ENCODE measurements at places on chromosomes 1 and 21.

- no peak for DNase-seq
Observed at GRCh38 chr21:45162809-45163208, 88.4 kb downstream of the ADARB1 start.

GRCh38 chr1:167090314-167090942, at the start of gene GPA33:
Gene GPA33, minus strand, starts transcription at chr1:167090377. Its CDS starts 90 bp downstream, at chr1:167090287.
- DNase-seq: no peak

DNA sequence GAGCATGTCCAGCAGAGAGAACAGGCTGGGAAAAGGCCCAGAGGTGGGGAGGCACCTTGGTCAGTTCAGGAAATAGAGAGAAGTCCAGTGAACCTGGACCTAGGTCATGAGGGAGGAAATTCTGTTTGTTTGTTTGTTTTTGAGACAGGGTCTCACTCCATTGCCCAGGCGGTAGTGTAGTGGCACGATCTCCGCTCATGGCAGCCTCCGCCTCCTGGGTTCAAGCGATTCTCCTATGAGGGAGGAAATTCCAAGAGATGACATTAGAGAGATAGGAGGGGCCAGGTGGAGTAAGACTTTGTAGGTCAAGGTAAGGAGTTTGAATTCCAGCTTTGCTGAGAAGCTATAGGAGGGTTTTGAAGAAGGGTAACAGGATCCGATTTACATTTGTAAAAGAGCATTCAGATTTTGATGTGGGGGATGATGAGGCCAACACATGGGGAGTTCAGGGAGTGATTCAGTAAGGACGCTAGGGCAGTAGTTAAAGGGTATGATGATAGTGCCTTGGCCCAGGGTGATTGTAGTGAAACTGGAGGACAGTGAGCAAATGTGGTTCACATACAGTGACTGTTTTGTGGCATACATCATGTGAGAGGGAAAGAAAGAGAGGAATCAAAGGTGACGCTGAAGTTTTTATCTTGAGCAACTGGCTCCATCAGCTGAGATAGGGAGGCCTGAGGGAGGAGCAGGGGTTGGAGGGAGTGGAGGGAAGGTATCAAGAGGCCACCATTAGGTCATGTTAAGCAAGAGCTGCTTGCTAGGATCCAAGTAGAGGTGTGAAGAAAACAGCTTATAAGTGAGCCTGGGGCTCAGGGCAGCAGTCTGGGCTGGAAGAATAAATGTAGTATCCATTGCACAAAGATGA, 8.3 kb upstream of the TRABD2B start:
- DNase-seq: no peak

- DNase-seq: peak; percentile 73
Observed at GRCh38 chr1:42165511-42166210, 1.1 kb upstream of the GUCA2A start.

DNA sequence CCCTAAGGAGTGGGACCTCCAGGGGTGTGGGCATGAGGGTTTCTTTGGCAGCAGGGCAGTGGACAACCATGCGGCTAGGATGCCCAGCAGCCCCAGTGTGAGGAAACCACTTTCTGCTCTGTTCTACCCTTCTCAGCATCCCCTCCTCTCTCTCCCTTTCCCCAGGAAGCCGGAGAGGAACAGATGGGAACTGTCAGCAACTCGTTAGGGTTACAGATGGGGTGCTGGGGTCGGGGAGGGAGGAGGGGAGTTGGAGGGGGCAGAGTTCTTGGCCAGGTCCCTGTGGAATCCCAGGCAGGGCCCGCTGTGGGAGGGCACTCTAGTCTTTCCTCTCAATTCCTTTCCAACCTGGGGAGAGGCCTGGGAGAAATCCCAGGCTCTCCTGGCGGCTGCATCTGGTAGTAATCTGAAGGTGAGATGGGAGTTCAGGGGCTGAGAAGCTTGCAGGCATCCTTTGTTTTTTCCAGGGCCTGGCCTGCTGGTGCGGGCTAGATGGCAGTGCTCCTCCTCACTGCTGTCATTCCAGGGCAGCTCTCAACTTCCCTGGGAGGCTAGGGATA, 93.9 kb upstream of the CSF3R start:
- DNase-seq: no peak

DNA sequence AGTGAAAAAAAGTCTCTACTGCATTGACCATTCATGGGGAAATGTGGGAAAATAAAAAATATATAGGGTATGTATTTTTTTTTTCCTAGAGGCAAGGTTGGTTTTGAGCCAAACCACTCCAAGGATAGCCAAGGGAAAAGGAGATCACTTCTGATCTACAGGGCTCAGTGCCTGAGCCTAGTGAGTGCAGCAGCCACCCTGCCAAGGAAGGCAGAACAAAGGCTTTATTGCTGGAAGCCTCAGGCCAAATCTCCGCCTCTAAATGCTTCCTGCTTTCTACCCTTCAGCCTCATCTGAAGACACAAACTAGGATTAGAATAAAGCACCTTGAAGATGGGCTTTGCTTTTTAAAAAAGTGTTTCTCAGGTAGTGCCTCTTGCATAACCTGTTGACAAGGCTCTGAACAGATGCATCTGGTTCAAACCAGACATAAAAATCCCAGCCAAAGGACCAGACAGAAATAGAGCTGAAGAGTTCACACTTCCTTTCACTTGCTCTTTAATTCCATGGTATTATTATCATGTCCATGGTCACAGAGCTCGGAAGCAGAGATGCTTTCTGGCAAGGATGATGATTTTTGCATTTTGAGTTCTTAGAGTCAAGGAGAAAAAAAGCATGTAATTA, 10.5 kb downstream of the C1orf115 start:
- no peak for DNase-seq

GRCh38 chr1:41390166-41390565, 28.9 kb downstream of the FOXO6 start:
- no peak for DNase-seq

- DNase-seq: no peak
Observed at GRCh38 chr1:25899792-25900191, 6.4 kb downstream of the STMN1 start.

DNA sequence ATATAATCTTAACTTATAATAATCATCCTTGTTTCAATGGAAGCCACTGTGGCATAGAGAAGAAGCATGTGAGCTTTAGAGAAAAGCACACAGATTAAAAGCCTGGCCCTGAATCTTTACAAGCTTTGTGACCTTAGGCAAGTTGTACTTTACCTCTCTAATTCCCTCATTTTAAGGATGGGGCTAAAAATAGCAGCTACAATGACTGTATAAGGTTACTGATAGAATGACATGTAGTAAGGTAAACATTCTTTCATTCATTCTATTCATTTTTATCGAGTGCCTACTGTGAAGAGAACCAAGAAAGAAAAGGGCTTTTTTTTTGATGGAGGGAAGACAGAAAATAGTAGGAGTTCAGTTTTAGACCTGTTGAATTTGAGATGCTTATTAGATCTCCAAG, 25.6 kb downstream of the CDKN2C start:
- no peak for DNase-seq

DNA sequence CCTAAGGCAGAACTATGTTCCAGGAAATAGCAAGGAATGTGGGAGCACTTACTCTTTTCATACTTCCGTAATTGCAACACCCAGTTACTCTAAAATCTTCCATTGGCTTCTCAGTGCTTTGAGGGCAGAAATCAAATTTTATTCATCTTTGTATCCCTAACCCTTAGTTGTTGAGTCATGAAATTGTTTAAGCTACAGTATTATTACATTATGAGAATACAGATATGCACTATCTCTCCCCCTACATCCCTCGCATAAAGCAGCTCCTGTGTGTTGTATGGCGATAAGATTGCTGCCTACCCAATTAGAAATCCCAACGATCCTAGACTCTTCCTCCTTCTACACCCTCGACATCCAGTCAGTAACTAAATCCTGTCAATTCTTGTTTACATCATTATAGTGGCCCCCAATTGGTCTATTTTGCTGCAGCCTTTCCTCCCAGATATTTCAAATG, 2.6 kb downstream of the AIDA start:
- DNase-seq: no peak

GRCh38 chr1:46675549-46676314, 4.1 kb downstream of the TEX38 start:
- no peak for DNase-seq

- DNase-seq: peak; percentile 44
Observed at GRCh38 chr1:206030714-206031113, 7.0 kb upstream of the CTSE start.

DNA sequence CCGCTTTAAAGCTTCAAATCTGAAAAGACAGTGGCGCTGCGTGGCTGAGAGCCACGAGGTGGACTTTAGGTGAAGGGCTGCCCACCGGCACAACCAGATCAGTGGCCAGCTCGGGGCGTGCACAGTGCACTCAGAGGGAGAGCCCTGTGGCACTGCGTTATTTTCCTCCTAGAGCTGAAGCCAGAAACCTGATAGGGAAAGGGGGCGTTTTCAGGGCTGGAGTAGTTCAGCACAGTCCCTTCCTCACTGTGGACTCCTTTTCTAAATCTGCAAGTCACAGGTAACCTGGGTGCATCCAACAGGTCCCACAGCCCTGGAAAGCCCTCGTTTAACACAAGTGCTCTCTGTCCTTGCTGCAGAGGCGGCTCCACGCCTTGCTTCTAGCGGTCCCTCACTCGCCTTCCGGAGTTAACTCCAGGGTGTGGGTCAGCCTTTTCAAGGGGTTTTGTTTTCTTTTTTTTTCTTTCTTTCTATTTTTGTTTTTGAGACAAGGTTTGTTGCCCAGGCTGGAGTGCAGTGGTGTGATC, 81.2 kb downstream of the GALNT2 start:
- DNase-seq: no peak

GRCh38 chr1:201404722-201405483, 5.8 kb upstream of the LAD1 start:
- no peak for DNase-seq

DNA sequence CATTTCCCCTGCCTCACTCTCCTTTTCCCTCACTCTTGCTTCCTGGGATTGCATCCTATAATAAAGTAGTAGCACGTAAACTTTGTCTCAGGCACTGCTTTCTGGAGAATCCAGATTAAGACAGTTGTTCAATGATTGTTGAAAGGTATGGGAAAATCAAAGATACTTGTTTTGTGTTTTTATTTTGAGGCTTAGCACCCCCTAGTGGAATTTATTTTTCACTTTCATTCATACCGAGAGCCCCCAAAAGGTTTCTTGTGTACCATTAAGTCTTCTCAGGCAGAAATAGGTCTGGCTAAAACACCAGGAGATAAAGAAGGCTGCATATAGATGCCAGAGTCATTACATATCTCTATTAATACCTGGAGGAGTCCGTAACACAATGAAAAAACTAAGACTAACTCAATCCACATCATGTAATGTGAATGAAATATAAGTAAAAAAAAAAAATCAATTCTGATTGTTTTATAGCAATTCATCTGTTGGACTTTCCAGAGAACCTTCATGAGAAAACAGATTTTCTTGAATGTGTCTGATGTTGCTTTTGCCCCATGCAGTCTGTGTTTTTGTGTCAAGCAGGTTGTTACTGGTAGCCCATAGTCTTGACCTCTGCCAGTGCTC, 103.5 kb downstream of the RPE65 start:
- no peak for DNase-seq

DNA sequence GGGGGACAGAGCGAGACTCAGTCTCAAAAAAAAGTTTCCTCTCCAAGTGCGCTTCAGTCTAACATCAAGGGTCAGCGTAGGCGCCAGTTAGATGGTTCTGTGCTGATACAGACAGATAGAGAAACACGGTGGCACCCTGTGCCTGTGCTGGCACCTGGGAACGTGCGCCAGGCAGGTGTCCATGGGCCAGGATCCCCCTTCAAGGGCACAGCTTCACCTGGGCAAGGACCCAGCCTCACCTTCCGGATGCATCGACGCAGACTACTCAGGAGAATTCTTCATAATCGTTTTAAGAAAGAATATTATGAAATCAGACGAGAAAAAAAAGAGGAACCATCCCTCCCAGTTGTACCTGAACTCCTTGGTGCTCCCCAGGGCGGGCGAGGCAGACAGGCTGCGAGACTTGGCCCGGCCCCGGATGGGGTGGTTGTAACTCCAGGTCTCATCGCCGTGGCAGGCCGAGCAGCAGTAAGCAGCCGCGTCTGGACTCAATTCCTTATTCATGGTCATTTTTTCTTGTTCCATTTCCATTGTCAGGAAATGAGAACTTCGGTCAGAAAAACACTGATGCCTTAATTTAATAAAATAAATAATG, 13.3 kb downstream of the NADK start:
- no peak for DNase-seq

- no peak for DNase-seq
Observed at GRCh38 chr1:32330558-32331151, 5.4 kb downstream of the MARCKSL1 start.

DNA sequence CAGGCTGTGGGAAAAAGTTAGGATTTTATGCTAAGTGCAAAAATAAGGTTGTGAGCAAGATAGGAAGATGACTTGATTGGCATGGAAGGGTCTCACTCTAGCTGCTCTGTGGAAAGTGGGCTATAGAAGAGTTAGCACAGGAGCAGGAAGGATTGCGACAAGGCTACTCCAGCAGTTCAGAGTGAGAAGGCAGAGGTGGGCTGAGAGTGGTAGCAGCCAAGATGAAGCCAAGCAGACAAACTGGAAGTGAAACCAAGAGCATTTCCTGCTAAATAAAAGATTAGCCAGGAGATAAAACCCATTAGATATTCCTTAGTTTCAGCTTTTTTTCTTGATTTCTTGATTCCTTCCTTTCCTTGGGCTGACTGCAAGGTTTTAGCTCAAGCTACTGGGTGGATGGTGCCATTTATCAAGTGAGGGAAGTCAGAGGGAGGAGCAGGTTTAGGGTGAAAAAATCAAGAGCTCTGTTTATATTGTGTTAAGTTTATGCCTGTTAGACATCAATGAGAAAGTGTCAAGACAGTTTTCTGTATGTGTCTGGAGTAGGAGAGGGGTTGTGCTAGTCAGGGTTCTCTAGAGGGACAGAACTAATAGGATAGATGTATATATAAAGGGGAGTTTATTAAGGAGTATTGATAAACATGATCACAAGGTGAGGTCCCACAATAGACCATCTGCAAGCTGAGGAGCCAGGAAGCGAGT, 33.1 kb upstream of the ZNF644 start:
- no peak for DNase-seq

GRCh38 chr1:11807133-11807532, 1.1 kb downstream of the CLCN6 start:
- no peak for DNase-seq

- DNase-seq: no peak
Observed at GRCh38 chr1:115912116-115912515, 64.2 kb upstream of the SLC22A15 start.

- DNase-seq: no peak
Observed at GRCh38 chr1:30615816-30616590, 107.4 kb downstream of the MATN1 start.

DNA sequence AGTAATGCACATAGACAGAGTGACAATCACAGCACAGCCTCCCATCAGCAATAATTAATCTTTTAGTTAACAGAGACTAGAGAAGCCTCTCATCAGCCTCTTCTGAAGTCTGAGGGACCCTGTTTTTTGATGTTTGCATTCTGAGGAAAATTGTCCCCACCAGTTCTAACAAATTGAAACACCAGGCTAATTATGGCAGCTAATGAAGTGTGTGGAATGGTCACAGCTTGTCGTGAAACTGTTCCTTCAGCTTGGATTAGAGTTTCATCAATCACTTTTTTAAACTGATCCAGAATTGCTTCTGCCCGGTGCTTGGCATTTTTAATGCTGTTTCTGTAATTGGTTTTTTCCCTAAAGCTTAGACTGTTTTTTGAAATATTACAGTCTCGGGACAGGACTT, 208.0 kb downstream of the SPATA17 start:
- no peak for DNase-seq

GRCh38 chr21:37060296-37060695, 12.6 kb downstream of the PIGP start:
- peak; percentile 27 for DNase-seq

- DNase-seq: no peak
Observed at GRCh38 chr1:156654700-156655099, 12.8 kb downstream of the BCAN start.
